A549 treated with GW870086 at 1 μM for 4 hours (cell line): ENCODE measurements at places on chromosomes 4 and X. TPM values are rescaled to one million over a fixed set of nuclear protein-coding genes. Genes with fewer than 3 reads are reported as not detected.

Gene SOX3
- total RNA-seq = 0.07 TPM in 1 of 5 replicates, not detected in the others

Gene SSX2B
- not detected in 5 replicates for total RNA-seq

Gene S100G
- total RNA-seq = not detected in 5 replicates

Gene EREG
- total RNA-seq = 14.3 to 28.3 TPM (median 21.8 TPM) in 5 replicates

Gene ASB12
- not detected in 5 replicates for total RNA-seq

Gene SYP
- total RNA-seq = 2.7 to 3.5 TPM (median 3.0 TPM) in 5 replicates

Gene ARHGAP10
- total RNA-seq = 14.0 to 15.4 TPM (median 14.8 TPM) in 5 replicates

Gene FRAS1
- total RNA-seq = 1.7 to 3.3 TPM (median 2.6 TPM) in 5 replicates

Gene DUSP9
- 1.00 to 1.8 TPM (median 1.5 TPM) in 5 replicates for total RNA-seq

Gene PLAC8
- 0.75 to 2.0 TPM (median 1.5 TPM) in 5 replicates for total RNA-seq

Gene TRMT10A
- 2.9 to 4.5 TPM (median 3.5 TPM) in 5 replicates for total RNA-seq

Gene ATP2B3
- total RNA-seq = 0.07 to 0.23 TPM (median 0.15 TPM) in 5 replicates
